ENCODE measurements at places on chromosomes 5 and 9.
A peak's percentile ranks its signal among the peaks of the same experiment; 100 is the strongest.

- DNase-seq: no peak
These were observed 316.1 kb downstream of the TLE1 start for GRCh38 chr9:81373294-81373693.

- peak; percentile 94 for DNase-seq
These were observed 80.2 kb upstream of the IER5L start for GRCh38 chr9:129258124-129258822.

DNA sequence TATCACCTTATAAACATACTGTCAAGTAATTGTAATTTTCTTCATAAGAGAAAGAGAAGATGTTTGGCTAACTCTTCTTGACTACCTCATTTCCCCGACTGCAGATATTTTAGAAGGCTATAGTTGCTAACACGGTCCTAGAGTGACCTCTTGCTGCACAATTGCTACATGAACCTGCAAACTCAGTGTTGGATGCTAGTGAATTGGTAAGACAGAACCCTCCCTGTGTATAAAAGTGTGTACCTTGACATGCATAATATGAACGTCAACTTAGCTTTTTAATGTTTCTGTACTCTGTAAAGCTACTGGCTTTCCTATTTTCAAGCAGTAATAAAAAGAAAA is 46.7 kb upstream of the CER1 start:
- no peak for DNase-seq

DNA sequence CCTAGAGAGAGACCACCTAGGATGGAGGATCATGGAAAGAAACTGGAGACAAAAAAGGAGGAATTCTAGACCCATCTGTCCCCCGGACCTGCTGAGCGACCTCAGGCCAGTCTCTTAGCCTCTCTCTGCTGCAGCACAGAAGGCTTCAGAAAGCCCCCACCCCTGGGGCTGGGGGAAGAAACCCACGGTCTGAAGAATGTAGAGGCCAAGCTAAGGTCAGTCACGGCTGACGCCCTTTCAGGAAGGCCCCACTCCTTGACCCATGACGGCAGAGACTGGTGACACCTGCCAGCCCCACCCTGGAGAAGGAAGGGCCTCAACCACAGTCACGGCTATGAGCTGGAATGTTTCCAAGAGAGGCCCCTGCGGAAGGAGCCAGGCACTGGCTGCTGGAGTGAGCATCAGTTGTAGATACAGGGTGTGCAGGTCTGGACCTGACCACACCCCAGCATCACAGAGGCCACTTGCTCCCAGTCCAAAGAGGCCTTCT is 120.5 kb upstream of the BOD1 start:
- DNase-seq: peak; percentile 70

GRCh38 chr9:123216251-123216797 is 52.1 kb downstream of the STRBP start:
- DNase-seq: no peak

DNA sequence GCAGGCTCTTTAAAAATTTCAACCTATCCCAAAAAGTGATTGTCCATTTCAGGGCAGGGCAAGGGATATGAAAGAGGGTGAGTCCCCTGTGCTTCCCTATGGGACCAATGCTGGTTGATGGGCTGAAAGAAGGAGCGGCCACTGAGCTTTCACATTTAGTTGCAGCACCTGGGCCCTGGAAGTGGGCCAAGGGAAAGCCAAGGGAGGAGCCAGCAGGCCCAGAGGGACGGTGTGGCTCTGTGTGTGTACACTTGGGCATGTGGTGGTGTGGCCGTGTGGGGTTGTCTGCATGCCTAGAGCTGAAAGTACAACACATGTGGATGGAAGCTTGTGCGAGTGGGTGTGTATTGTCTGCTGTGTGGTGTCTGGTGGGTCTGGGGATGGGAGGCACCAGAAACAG is 14.0 kb upstream of the PSMD5 start:
- no peak for DNase-seq

DNA sequence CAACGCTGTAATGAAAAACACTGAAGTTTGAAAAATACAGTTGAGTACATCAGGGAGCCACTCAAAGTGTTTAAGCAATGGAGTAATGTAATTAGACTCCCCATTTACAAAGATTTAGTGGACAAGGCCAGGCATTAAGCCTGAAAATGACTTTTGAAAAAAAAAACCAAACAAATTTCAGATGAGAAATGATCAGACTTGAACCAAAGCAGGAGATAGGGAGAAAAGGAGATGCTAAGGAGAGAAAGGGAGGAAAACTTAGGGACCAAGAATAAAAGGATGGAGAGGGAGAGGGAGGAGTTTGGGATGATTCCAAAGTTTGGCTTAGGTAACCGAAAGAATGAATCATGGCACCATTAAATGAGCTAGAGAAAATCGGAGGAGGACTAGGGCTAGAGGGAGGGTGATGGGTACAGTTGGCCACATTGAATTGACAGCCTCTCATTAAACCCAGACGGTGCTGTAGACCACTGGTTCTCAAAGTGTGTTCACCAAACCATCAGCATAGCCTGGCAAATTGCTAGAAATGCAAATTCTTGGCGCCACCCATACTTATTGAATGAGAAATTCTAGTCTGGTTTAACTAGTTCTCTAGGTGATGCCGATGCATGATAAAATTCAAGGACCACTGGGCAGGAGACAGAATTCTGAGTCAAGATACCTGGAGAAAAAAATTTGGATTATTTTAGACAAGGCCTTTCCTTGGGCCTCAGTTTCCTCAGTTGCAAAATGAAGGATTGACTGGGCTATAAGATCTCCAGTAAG is 6.2 kb upstream of the CPEB4 start:
- DNase-seq: no peak

- no peak for DNase-seq
These were observed 91.6 kb downstream of the ZSWIM6 start for GRCh38 chr5:61423487-61424145.

DNA sequence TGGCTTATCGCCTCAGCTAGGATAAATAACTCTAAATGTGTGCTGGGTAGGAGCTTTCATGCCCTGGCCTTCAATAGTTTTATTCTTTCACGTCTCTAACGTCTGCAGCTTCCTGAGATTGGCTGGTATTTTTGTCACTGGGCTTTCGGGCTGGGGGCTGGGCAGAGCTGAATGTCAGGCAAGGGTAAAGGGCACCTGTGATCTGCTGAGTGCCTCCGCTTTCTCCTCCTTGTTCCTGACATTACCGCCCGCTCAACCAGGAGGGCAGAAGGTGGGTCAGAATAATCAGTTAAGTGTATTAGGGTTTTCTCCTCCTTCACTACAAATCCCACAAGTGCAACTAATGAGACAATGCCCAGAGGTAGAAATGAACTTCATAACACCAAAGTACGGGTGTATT is 216.6 kb downstream of the TSSK1B start:
- DNase-seq: no peak

- no peak for DNase-seq
These were observed 297.1 kb downstream of the KCTD16 start for GRCh38 chr5:144467792-144468191.

DNA sequence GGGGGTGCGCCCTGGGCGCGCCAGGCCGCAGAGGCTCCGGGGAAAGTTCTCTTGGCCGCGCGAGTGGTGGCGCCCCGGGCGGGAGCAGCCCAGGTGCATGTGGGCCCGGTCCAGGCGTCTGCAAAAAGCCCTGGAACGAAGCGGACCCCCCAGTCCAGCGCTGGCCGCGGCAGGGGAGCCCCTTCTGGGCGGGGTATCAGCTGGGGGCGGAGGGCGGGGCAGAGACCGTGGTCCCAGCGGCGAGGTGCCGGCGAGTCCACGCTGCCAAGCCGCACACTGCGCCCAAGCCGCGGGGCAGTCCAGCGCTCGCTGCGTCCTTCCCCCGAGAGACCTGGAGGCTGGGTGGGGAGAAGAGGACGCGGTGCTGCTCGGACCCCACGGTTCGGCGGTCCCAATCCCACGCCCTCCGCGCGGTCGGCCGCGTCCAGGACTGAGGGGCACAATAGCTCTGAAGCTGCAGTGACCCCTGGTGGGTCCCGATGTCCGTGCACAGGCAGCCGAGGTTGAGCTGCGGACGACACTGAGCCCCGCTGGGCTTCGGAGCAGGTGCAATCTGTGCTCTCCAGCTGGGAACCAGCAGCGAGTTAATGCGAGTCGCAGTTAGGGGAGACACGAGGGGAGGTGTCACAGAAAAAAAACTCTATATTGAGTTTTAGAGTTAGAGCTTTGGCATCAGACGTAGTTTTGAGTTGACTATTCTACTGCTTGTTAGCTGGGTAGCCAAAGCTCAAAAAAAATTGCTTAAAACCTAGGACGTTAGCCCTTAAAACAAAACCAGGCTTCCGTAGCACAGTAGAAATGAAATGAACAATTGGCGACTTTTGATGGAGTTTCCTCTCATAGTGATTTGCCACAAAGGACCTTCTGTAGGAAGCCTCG is 1.1 kb upstream of the EPB41L4A start:
- DNase-seq: peak; percentile 46

GRCh38 chr5:32170303-32171151 is 3.6 kb downstream of the GOLPH3 start:
- no peak for DNase-seq

GRCh38 chr9:111603041-111603440 is 3.6 kb upstream of the PTGR1 start:
- DNase-seq: no peak

DNA sequence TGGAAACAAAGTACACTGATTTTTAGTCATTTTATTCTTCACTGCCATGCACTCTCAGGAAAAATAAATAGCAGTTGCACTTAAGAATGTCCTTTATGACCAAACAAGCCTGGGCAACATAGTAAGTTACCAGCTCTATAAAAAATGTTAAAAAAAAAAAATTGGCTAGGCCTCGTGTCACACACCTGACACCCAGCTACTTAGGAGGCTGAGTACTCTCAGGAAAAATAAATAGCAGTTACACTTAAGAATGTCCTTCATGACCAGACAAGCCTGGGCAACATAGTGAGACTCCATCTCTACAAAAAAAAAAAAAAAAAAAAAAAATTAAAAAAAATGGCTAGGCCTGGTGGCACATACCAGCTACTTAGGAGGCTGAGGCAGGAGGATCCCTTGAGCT is 304.6 kb downstream of the SLCO4C1 start:
- no peak for DNase-seq

DNA sequence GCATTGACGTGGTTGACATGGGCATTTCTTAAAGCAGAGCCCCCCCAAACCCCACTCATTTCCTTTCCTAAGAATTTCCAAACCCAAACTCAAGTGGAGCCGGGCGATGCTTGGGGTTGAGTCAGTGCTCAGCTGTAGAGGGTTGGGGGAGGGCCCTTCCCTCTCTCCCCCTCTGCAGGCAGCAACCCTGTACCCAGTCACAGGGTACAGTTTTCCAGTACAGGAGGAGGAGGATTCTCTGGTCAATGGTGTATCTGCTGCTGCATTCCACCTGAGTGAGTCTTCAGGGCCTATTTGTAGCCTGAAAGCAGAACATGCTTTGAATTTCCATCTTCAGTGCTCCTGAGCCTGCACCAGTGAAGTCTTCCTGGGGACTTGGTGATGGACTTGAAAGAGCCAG is 55.8 kb downstream of the ENTREP1 start:
- DNase-seq: no peak

DNA sequence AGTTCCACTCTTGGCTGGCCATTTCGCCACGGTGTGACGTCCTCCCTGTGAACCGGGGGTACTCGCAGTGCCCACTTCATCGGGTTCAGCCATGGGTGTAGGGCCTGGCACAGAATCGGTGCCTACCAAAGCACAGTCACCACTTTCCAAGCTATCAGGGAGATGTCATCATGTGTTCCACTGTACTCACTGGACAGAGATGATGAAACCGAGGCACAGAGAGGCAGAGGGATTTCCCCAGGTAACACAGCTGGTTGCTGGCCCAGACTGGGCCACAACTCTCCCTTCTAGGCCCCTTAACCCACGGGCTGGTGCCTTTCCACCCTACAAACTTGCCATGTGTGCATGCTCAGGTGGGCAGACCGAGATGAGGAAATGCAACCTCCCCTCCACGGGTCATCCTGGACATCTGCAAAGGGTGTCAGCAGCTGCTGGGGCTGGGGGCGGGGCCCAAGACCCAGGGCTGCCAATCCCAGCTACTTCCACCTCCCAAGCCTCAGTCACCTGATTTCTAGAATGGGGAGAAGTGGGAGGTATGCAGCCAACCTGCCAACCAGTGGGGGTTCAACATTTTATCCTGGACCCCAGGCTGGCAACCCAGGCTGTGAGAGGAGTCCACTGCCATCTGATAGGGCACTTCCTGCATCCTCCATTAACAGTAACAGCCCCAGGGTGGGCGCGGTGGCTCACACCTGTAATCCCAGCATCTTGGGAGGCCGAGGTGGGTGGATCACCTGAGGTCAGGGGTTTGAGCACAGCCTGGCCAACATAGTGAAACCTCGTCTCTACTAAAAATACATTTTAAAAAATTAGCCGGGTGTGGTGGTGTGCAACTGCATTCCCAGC is 893 bp upstream of the SH2D3C start:
- DNase-seq: peak; percentile 75

DNA sequence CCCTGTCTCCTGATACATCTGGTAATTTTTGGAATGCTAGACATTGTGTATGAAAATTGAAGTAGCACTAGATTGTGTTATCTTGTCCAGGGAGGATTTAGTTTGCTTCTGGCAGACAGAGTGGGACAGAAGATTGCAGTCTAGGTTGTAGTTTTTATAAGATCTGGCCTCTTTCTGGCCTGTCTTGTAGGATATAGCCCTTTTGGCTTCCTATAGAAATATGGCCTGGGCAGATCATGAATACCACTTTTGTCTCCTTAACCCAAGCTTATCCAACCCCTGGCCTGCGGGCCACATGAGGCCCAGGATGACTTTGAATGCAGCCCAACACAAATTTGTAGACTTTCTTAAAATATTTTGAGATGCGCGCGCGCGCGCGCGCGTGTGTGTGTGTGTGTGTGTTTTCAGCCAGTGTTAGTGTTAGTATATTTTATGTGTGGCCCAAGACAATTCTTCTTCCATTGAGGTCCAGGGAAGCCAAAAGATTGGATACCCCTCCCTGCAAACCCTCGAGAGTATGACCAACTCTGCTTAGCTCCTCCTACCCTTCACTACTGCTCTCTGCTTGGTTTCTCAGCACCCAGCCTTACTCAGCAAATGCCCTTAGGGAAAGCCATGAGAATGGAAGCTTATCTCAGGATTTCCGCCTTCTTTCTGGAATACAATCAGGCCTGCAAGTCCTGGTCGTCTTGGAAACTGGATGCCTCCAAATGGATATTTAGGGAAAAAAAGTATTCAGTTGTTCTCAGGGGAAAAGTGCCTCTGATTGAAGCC is 26.5 kb downstream of the ANKRD33B start:
- DNase-seq: no peak

DNA sequence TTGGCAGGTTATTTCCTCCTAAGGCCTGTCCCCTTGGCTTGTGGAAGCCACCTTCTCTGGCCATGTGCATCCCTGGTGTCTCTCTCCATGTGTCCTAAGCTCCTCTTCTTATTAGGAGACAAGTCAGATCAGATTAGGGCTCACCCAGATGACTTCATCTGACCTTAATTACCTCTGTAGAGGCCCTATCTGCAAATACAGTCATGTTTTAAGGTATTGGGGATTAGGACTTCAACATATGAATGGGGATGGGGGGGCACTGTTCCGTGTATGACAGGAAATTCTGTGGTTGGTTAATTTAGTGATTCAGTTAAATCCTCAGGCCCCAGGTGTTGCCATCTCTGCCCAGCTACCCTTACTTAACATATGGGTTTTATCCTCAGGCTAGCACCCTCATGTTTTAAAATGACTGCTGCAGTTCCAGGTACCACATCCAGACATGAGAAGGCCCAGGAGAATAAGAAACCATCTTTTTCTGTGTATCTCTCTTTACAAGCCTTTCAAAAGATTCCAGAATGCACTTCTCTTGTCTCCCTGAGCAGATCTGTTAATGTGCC is 51.9 kb upstream of the RAI14 start:
- DNase-seq: no peak
